ENCODE measurements at places on chromosomes 5 and 9.

DNA sequence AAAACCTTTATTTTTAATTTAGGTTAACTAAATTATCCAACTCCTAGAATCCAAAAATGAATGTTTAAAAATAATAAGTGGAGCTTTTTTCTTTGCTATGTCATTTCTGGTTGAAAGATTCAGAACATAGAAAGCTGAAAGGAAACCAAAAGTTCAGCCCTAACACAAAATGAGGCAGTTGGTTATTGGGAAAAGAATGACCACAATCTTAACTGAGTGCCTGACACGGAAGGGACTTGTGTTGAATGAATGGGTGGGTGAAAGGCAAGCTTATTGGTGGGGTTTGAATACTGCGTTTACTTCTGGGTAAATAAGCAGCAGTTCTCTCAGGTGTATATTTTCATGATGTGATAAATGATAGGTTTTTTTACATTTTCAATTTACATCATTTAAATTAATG, 243.5 kb downstream of the IRX1 start:
- no peak for DNase-seq

DNA sequence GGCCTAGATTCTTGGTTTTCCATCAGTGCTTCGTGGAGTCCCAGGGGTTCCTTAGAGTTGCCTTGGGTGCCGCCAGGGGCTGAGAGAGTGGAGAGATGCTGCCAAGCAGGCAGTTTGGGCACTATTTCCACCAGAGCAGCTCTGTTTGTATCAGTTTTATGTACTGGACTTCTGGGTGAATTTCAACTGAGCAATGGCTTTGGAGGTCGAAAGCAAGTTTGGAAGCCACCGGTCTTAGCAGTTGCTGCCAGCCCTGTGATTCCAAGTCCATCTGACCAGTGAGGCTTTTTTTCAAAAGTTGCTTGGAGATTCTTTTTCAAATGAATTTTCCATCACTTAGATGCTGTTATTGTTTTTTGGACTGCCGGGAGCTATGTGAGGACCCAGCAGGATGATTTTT, 68.5 kb downstream of the ANGPTL2 start:
- no peak for DNase-seq

DNA sequence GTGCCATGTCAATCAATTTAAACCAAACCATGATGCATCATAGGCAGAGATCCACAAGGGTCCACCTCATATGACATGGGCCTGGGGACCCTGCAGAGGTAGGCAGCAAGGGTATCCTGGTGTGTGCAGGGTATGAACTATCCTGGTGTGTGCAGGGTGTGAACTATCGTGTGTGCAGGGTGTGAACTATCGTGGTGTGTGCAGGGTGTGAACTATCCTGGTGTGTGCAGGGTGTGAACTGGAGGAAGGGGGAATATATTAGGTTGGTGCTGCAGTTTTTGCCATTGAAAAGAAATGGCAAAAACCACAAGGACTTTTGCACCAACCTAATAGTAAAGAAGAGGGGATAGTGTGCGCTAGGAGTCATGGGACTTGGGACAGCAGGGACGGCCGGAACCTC, 50.0 kb downstream of the MFAP3 start:
- no peak for DNase-seq

DNA sequence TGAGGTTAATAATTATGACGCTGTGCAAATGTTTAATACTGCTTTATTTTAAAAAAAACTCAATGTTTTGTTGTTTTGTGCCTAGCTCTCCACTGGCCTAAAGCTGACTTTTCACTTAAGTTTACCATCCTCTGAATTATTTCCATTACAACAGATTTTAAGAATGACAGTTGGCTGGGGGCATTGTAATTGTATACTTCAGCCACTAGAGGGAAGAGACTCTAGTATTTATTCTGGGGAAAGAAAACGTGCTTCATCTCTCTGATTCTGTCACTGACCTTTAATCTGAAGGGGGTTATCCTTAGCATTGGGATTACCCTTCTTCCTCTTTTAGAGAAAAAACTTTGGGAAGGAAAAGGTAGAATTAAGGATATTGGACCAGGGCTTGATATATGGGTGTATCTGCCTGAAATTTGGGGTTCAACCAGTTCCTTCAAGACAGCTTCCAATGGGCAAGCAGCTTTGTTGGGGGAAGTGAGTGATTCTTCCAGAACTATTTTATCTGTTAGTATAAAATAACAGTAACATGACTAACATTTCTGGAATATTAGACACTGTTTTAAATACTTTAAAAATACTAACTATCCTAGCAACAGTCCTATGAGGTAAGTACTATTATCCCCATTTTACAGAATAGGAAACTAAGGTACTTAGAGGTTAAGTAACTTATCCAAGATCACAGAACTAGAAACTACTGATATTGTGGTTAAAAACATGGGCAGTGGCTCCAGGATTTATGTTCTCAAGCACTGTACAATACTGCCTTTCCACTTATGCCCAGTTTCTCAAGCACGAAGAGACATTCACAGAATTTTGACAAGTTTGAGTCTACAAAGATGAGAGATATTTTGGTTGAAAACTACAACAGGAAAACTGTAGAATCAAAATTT, 208.4 kb downstream of the CD180 start:
- no peak for DNase-seq

DNA sequence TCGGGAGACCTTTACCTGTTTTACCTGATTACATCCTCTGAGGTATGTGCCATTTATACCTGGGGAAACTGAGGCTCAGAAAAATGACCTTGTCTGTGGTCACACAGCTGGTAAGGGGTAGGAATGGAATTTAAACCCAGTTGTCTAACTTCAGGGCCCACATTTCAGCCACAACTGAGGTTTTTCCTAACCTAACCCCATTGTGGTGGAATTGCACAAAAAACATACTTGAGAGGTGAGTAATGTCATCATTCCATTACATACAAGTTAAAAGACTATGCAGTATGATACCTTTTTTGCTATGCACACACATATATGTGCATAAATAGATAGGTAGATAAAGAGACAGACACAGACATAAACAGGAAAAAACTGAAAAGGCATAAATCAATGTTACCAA, 14.1 kb downstream of the FGF1 start:
- DNase-seq, result no peak

DNA sequence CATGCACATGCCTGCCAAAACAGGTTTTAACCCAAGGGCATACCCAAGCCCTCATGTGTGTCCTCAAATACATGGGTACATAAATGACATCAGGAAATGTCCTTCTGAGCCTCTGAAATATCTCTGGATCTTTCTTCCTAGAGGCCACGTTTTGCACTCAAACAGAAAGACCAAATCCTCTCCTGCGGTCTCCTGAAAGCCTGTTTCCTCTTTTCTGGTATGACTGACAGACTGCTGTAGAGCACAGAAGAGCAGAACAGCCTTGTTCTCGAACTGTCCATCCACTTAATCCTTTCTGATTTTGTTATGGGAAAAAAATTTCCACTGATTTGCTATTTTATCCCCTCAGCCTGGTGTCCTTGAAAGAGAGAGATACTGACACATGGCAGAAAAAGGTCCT, 107.2 kb downstream of the ASTN2 start:
- no peak for DNase-seq

DNA sequence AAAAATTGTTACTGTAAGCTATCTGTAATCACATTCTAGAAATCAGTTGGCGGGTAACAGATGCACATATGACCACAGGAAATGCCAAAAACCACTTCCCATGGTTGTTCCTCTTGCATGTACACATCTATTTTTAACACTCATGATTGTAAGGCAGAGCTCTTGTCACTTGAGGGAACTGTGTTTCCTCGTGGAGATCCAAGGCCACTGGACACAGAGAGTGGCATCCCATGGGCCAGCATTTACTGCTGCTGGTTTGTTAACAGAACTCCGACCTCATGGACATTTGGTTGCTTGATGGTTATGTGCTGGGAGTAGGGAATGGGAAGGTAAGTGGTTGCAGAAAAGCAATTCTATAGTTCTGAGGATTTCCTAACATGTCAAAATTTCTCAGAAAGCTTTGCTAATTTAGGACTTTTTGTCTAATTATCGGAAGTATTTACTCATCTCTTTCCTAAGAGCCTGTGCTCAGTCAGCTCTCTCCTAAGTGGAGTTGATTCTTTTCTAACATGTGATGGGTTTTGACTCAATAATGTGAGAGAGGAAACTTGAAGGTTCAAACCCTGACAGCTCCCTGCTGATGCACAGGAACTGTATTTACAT, 202.0 kb upstream of the NR3C1 start:
- no peak for DNase-seq

DNA sequence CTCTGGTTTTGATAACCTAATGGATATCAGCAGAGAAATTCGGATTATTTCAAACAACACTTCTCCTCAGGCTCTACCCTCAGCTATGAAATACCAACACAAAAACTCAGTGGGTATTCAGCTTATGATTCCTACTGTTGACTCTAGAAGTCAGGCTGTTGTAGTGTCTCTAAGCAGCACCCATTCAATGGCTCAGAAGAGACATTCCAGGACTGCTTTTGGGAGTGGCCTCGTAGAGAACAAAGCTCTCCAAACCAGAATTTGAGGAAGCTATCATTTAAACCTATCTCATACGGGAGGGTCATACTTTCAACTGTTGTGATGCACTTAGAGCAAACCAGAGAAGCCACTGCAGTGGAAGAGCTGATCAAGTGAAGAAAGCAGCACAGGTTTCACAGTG, 34.1 kb downstream of the ETF1 start:
- DNase-seq, result no peak

- DNase-seq, result no peak
These were observed 328.4 kb downstream of the PRR16 start for GRCh38 chr5:120792477-120792876.

DNA sequence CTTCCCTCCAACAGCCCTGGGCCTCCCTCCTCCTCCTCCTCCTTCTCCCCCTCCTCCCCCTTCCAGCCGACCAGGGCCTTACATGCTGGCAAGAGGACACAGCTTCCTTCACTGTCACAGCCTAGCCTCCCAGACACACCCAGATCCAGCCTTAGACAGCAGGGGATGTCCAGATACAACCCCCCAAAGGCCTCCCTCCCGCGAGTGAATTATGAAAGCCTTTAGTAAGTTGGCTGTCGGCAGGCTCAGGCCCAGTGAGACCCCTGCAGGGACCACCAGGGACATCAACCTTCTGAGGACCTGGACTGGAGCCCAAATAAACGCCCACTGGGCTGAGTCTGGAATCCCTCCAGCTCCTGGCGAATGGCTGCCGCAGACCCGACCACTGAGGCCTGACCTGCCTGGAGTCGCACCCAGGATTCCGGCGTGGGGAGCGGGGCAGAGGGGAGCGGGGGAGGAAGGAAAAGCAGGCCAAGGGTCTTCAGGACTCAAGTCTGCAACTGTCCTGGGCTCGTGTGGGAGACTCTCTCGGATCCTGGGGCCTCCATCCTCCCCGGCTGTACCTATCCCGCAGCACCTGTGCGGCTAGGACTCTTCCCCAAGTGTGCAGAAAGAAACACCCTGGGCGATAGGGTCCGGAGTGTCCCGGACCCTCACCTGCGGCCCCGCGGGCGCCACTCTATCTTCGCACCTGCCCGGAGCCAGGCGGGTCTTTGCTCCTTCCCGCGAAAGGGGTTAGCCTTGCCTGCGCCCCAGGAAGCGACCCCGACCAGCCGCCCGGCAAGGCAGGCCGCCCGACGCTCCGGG, 705 bp downstream of the SEPTIN8 start:
- no peak for DNase-seq

DNA sequence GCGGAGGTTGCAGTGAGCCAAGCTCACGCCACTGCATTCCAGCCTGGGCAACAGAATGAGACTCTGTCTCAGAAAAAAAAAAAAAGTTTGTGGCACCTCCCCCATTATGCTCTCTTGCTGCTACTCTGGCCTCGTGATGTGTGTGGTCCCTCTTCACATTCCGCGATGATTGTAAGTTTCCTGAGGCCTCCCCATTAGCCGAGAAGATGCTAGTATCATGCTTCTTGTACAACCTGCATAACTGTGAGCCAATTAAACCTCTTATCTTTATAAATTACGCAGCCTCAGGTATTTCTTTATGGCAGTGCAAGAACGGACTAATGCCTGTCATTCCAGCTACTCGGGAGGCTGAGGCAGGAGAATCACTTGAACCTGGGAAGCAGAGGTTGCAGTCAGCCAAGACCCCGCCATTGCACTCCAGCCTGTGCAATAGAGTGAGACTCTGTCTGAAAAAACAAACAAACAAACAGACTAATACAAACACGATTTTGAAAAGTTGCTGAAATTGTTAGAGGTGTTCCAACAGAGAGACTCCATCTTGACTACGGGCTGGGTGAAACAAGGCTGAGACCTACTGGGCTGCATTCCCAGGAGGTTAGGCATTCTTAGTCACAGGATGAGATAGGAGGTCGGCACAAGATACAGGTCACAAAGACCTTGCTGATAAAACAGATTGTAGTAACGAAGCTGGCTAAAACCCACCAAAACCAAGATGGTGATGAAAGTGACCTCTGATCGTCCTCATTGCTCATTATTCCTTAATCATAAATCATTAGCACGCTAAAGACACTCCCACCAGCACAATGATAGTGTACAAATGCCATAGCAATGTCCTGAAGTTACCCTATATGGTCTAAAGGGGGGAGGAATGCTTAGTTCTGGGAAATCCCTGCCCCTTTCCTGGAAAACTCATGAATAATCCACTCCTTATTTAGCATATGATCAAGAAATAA, 8.3 kb upstream of the AFF4 start:
- no peak for DNase-seq

DNA sequence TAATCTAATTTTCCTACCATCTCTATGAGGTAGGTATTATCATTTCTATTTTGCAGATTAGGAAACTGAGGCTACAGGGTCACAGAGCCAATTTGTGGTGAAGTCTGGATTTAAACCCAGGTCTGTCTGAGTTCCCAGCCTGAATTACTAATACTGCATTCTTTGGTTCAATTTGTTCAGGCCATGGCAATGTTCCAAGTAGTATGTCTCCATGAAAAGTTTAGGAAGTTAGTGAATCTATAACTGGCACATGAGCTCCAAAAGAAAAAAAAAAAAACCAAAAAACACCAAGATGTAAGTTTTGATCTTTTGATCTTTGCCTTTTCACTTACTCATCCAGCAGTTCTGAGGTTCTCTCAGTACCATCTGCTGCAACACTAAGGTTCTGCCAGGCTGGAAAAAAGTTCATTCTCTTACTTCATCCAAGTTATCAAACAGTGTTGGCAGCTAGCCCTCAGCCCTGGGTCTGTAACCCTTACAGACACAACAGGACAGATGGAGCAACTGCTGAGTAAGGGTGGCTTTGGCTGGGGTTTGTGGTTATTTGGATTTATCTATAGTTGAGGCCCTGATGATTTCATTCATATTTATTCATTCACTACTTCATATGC, 4.4 kb upstream of the TMEM268 start:
- no peak for DNase-seq

- DNase-seq, result no peak
These were observed 632.5 kb downstream of the SLCO4C1 start for GRCh38 chr5:101663543-101663942.

- peak; percentile 11 for DNase-seq
These were observed 1.9 kb downstream of the SPTAN1 start for GRCh38 chr9:128554155-128554862.

- no peak for DNase-seq
These were observed 143.0 kb downstream of the XRCC4 start for GRCh38 chr5:83220331-83220730.

GRCh38 chr5:73189871-73190376, 16.9 kb downstream of the TMEM174 start:
- no peak for DNase-seq

DNA sequence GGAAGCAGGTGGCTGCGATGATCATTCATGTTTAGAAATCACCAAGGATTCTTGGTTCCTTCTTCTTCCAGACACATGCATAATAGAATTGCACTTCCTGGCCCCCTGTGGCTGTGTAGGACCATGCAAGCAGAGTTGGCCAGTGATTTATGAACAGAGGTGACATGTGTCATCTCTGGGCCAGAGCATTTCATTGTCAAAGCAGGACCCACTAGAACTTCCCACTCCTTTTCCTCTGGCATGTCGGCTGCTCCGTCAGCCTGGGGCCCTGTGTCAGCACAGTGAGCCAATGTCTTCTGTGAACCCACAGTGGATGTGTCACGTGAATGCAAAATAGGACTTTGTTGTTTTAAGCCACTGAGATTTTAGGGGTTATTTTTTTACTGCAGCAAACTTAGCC, 59.2 kb downstream of the HSD17B3 start:
- no peak for DNase-seq
